ENCODE measurements at places on chromosomes 4 and X. TPM values are rescaled to one million over a fixed set of nuclear protein-coding genes. Genes with fewer than 3 reads are reported as not detected.

RHOXF2B gene
- total RNA-seq: not detected

TLL1 gene
- total RNA-seq: not detected

NAA11 gene
- total RNA-seq: not detected

CT45A1 gene
- not detected for total RNA-seq

ITGB1BP2 gene
- 4.4 TPM for total RNA-seq

EVC gene
- 0.17 TPM for total RNA-seq

CT45A2 gene
- total RNA-seq: not detected

GRCh38 chr4:2290974-2291704 is 29.2 kb upstream of the MXD4 start:
- peak; percentile 73 for DNase-seq

- DNase-seq: no peak
Measured at GRCh38 chrX:110568441-110568840, 209.8 kb downstream of the RTL9 start.

DNA sequence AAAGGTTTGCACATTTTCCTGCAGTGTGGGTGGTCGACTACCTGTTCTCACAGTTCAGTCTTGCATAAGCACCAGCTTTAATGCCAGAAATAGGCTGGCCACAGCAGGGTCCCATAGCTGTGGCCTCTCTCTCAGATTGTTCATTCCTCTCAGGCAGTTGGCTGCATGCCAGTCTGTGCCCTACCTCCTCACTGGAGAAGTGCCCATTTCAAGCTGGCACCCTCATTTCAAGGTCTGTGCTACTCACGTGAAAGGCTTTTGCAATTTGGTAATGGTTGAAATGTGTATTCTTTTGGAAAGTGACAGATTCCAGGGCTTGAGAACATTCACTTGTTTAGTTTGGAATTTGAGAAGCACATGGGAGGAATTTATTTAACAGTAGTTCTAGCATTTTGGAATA is 28.9 kb upstream of the MTMR1 start:
- DNase-seq: no peak

DNA sequence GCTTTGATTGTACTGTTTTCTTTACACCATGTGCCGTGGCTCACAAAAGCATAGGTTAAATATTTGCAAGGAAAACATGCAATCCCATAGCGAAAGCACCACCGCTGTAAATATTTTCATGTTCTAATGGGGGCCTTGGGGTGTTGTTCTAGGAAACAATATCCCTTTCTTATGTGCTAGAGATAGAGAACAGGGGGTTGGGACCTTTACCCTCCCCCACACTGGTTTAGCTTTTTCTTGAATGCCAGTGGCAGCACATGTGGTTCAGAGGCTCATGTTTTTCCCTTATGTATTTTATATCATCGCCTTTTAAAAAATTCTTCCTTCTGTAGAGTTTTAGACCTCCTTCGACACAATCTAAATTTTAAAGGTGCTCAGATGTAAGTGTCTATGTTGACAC is 422.6 kb upstream of the TENM3 start:
- DNase-seq: no peak

DNA sequence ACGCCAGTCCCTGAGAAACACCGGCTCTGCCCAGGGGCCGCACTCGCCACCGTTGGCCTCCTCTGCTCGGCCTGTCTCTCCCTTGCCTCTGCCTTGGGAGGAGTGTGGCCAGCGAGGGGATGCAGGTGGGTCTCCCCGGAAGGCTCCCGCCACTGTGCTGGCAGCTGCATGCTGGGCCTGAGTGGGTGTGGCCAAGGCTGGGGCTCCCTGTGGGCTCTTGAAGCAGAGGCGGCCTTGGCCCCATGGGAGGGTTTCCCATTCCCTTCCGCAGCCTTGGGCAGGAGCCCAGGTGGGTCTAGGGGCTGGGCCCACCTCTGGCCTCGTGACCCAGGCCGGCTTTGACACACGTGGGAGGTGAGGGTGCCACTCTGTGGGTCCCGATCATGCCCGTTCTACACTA is 19.1 kb downstream of the FGFRL1 start:
- DNase-seq: no peak

DNA sequence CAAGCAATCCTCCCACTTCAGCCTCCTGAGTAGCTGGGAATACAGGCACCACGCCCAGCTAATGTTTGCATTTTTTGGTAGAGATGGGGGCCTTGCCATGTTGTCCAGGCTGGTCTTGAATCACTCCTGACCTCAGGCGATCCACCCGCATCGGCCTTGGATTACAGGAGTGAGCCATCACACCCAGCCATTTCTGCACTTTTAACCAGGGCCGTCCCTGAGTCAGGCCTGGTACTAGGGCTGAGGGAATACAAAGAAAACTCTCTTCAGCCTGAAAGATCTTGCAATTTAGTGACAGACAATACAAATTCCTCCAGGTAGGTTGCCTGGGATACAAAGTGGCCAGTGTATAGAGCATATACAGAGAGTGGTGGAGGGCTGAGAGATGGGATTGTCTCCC is 65.8 kb downstream of the BCOR start:
- no peak for DNase-seq

DNA sequence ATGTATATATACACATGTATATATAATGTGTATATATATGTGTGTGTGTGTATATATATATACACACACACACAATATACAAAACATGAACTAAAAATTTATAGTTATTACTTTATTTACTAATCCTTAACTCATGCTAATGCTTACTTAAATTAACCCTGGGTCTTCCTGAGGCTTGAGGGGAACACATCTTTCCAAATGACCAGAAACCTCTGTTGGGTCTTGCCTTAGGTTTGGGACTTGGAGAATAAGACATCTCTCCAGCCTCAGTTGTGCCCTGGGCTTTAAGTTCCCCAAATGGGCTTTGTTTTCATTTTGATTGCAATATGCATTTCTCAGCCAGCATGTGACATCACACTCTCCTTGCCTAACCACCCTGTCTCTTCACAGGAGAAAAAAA is 7.7 kb downstream of the GEMIN8 start:
- no peak for DNase-seq

GRCh38 chrX:153989973-153990655 is 17.6 kb downstream of the TMEM187 start:
- DNase-seq: no peak

DNA sequence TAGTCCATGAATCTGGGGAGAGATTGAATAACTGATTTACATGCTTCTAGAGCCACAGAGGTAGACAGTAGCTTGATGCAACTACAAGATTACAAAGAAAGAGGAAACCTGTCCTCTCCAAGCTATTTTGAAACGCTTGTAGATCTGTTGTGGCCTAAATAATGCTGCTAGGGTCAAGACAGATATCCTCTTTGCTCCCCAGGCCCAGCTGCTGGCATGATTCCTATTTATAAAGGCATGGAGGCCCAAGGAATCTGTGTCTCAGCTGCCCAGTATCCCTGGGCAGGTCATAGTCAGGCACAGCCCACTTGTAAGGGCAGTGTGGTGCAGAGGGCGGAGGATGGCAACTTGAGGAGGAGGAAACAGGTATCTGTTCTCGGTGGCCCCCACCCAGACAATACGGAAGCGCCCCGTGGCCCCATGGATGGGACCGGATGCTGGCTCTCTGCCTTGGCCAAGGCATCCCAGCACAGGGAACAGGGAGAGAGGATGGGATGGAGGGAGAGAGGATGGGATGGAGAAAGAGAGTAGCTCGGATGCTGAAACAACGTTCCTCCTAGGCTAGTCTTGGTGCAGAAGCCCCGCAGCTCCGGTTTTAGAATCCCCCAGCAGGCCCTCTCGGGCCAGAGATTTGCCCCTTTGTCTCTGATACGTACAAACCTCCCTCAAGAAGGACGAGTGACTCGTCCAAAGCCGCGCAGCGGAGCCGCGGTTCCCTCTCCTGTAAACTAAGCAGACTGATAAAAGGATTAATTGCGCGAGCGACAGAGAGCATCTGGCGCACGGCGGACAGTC is 767 bp upstream of the SMIM20 start:
- DNase-seq: peak; percentile 45

GRCh38 chr4:165331359-165331758 is 3.9 kb downstream of the MSMO1 start:
- no peak for DNase-seq

DNA sequence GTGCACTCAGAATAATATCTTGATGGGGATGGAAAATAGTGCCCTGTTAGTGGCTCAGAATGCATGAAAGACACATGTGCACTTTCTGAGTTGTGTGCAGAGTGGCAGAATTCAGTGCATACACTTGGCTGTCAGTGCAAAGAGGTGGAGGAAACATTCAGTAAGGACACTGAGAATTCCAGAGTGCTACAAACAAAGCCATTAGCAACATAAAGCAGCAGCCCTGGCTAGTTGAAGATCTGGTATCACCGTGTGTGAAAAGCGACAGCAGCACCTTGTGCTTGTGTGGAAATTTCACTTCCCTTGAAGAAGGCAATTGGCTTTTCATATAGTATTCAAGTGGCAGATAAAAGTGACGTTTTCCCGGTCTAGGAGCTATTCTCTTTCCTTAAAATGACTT is 810.4 kb downstream of the TRIML1 start:
- DNase-seq: no peak

- DNase-seq: no peak
Measured at GRCh38 chrX:85977218-85977617, 70.1 kb downstream of the CHM start.

DNA sequence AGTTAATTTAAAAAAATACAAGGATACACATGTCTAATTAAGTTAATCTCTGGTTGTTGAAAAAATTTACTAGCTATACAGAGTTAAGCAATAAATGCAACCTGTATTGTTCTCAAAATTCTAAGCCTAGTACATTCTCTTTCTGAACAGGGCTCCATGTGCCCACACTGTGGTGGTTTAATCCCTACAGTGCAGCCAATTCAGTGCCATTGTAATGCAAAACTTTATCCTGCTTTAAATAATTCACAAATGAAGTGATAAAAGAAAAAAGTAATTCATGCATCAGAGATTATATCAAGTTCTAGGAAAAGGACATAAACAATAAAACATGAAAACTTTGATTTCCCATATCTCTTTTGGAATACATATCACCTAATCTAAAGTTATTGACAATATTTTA is 1089.2 kb downstream of the C4orf33 start:
- DNase-seq: no peak

GRCh38 chr4:141668200-141668910 is 32.0 kb downstream of the IL15 start:
- DNase-seq: no peak

DNA sequence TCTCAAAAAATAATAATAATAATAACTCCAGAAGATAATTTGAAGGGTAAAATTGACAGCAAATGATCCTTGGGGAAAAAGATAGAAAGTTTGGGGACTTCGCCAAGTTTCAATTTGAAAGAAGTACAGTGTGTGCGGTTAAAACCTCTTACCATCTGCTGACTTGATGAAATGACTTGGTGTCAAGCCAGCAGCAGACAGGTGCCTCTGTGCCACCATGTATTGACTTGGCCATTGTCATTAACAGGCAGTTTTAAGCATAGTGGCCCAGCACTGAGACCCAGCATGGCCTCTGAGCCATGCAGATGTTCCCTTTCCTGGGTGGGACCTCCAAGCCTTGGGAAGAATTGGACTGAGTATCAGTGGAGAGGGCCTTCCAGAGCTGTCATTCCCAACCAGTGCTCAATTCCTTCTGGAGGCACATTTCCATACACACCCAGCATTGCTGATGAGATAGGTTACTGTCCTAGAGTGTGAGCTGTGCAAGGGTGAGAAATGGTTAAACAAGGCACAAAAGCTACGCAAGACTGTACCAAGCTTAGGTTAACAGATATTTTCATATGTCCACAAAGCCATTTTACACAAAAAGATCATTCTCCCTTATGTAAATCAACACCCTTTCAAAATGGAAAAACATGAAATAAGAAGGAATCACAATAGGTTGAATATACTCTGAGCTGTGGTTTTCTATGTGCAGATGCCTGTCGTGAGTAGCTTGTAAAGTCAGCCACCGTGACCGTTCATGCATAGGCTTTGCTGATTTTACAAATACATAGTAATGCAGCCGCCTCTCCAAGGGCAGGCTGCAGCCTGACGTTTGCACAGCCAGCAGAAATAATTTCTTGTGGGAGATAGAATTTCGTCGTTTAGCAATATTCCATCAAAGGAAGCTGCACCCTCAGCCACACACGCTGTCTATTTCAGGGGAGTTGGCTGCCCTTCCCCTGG is 59.4 kb upstream of the FBXW7 start:
- DNase-seq: no peak
